Activated T-cell treated with anti-CD3 and anti-CD28 coated beads, Interleukin-2, amount 50 U/mL, for 24 hours (primary cell): ENCODE measurements at places on chromosomes 4 and X.

DNA sequence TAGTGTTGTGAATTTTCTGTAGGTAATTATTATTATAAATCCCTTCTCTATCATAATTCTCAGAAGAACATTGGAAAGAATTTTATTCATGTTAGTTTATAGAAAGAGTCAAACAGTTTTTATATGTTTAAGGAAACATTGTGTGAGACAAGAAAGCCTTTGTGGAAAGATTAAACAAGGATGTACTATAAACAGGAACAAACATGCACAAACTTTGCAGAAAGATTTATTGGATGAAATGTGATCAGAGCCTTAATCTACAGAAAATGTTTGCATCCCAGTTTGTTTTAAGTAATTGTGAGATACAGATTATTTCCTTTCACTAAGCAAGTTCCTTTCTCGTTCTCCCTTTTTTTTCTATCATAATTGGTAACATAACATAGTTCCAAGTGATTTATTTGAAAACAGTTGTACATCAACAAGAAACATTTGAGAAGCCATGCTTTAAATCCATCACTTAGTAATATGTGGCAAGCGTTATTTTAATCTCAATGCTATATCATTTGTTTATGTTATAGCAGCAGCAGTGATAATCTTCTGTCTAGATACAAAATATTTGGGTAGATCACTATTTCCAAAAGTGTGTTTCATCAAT, 129.4 kb downstream of the SLC4A4 start:
- H3K4me3 ChIP-seq, result no peak overlapping the region
- H3K27ac ChIP-seq, result no peak overlapping the region
- no peaks in the 10 kb centered on the region for H3K4me1 ChIP-seq
- H3K36me3 ChIP-seq, result no peaks in the 10 kb centered on the region

DNA sequence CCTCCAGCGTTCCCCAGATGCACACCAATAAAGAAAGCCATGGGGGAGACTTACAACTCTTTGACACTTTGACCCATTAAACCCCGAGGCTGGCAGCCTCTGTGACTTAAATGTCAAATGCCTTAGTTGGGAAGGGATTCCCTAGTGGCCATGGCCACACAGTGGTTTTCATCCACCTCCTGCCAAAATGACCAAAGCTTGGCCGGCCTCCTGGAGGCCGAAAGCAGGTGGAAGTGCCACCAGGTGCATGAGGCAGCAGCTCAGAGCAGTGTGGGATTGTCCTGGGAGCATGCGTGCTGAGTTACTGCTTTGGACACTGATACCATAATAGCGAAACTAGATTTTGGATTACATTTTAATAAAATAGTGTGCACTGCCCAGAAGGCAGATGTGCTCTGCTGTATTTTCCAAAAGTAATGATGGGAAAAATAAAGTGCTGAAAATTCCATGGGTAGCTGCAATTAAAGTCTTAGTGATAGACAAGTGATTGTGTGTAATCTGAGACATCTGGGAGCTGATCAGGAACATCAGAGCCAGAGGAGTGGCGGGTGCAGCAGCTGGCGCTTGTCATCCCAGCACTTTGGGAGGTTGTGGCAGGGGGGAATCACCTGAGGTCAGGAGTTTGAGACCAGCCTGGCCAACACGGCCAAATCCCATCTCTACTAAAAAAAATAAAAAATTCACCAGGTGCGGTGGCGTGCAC, 39.8 kb upstream of the TADA2B start:
- no peak overlapping the region for H3K27ac ChIP-seq
- H3K27me3 ChIP-seq, result no peaks in the 10 kb centered on the region
- H3K4me1 ChIP-seq, result peaks cover 13% of the 10 kb centered on the region
- peaks cover 90% of the 10 kb centered on the region for H3K36me3 ChIP-seq
- peak; percentile 7 for DNase-seq

GRCh38 chr4:164894702-164895101, 17.7 kb downstream of the APELA start:
- no peak overlapping the region for H3K27ac ChIP-seq
- H3K36me3 ChIP-seq, result no peaks in the 10 kb centered on the region
- H3K27me3 ChIP-seq, result peaks cover 20% of the 10 kb centered on the region

DNA sequence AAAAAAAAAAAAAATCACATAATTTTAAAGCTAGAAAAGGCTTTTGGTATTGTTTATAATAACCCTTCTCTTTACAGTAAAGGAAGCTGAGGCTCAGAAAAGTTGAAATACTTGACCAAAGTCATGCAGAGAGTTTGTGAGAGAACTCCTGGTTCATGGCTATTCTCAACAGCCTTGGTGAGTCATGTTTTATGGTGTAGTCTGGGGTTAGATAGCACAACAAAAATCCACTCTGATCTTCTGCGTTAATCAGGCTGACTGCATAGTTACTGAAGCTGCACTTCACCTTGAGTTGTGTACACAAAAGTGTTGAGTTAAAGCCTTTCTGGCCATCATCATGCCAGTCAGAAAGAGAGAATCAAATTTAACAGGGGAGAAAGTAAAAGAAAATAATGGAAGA, 19.3 kb upstream of the SFRP2 start:
- H3K36me3 ChIP-seq, result no peaks in the 10 kb centered on the region
- no peak overlapping the region for H3K27ac ChIP-seq
- H3K27me3 ChIP-seq, result peaks cover 2% of the 10 kb centered on the region
- no peak overlapping the region for H3K4me3 ChIP-seq

DNA sequence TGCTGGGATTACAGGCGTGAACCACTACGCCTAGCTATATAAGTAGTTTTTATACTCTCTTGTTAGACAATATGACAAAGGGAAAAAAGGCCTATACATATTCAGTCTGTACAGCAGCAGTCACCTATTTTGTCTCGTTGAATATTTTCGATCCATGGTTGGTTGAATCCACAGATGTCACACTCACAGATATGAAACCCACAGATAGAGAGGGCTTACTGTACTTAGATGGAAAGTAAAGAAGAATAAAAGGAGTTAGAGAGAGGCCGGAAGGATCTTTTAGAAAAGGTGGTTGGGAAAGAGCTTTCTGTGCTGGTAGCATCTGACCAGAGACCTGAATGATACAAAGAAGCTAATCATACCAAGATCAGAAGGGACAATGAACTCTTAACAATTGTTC, 38.3 kb upstream of the SPINK2 start:
- H3K4me3 ChIP-seq, result no peak overlapping the region
- no peaks in the 10 kb centered on the region for H3K27me3 ChIP-seq
- H3K4me1 ChIP-seq, result peaks cover 18% of the 10 kb centered on the region
- DNase-seq, result no peak
- H3K27ac ChIP-seq, result no peak overlapping the region

DNA sequence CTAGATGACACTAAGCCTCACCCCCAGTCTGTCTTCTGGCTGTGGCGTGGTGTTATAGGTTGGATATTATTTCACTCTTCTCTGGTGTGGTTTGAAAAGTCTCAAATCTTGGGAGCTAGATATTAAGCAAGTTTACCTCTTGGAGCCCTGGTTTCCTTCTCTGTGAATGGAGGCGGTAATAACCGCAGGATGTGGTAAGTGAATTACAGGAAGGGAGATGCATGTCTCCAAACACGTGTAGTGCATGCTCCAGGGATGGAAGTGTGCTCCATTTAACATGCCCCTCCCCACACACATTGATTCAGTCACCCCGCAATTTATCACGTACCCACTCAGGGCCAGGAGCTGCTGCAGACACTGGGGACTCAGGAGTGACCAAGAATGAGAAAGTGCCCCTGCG, 4.9 kb downstream of the ZNF275 start:
- no peak for DNase-seq
- no peak overlapping the region for H3K4me3 ChIP-seq
- H3K36me3 ChIP-seq, result peaks cover 70% of the 10 kb centered on the region
- peak overlapping the region; percentile 56 for H3K27ac ChIP-seq
- H3K27me3 ChIP-seq, result peaks cover 10% of the 10 kb centered on the region

DNA sequence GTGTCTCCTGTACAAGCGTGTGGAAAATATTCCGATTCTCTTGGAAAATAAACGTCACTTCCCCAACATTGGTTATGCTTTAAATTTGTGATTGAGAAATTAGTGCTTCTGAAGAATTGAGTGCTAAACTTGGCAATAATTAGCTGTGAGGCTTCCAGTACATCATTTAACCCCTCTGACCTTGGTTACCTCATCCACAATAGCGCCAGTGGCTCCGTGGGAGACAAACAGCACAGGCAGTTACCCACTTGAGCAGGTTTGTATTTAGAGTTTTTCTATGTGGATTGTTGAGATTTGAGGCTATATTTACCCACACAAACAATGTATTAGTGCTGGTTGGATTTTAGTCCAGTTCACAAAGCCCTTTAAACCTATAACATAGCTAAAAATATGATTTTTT, 476.5 kb downstream of the NKX6-1 start:
- no peaks in the 10 kb centered on the region for H3K27me3 ChIP-seq
- no peak for DNase-seq

GRCh38 chrX:132671229-132671641, 182.4 kb upstream of the MBNL3 start:
- H3K4me3 ChIP-seq, result no peak overlapping the region
- DNase-seq, result no peak
- no peaks in the 10 kb centered on the region for H3K36me3 ChIP-seq
- H3K27ac ChIP-seq, result no peak overlapping the region

- H3K4me1 ChIP-seq, result no peaks in the 10 kb centered on the region
- no peaks in the 10 kb centered on the region for H3K36me3 ChIP-seq
- H3K4me3 ChIP-seq, result no peak overlapping the region
These were observed 501.9 kb downstream of the GABRG1 start for GRCh38 chr4:45621971-45622370.

GRCh38 chrX:40420899-40421729, 159.7 kb upstream of the ATP6AP2 start:
- H3K4me3 ChIP-seq, result no peak overlapping the region
- H3K27me3 ChIP-seq, result peaks cover 47% of the 10 kb centered on the region
- DNase-seq, result no peak
- H3K4me1 ChIP-seq, result peaks cover 3% of the 10 kb centered on the region

DNA sequence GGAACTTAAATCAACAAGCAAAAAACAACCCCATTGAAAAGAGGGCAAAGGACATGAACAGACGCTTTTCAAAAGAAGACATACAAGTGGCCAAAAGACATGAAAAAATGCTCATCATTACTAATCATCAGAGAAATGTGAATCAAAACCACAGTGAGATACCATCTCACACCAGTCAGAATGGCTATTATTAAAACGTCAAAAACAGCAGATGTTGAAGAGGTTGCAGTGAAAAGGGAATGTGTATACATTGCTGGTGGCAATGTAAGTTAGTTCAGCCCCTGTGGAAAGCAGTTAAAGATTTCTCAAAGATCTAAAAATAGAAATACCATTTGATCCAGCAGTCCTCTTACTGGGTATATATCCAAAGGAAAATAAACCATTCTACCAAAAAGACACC, 22.6 kb downstream of the RTL9 start:
- H3K27ac ChIP-seq, result no peak overlapping the region
- no peaks in the 10 kb centered on the region for H3K4me1 ChIP-seq
- H3K36me3 ChIP-seq, result no peaks in the 10 kb centered on the region
- DNase-seq, result no peak

GRCh38 chr4:168588916-168589531, 92.2 kb downstream of the PALLD start:
- H3K4me1 ChIP-seq, result peaks cover 7% of the 10 kb centered on the region
- H3K27ac ChIP-seq, result no peak overlapping the region
- DNase-seq, result no peak

GRCh38 chr4:181143250-181143854, 1099.8 kb upstream of the TENM3 start:
- no peaks in the 10 kb centered on the region for H3K4me1 ChIP-seq
- no peaks in the 10 kb centered on the region for H3K36me3 ChIP-seq
- H3K27ac ChIP-seq, result no peak overlapping the region
- DNase-seq, result peak; percentile 70
- H3K27me3 ChIP-seq, result no peaks in the 10 kb centered on the region

DNA sequence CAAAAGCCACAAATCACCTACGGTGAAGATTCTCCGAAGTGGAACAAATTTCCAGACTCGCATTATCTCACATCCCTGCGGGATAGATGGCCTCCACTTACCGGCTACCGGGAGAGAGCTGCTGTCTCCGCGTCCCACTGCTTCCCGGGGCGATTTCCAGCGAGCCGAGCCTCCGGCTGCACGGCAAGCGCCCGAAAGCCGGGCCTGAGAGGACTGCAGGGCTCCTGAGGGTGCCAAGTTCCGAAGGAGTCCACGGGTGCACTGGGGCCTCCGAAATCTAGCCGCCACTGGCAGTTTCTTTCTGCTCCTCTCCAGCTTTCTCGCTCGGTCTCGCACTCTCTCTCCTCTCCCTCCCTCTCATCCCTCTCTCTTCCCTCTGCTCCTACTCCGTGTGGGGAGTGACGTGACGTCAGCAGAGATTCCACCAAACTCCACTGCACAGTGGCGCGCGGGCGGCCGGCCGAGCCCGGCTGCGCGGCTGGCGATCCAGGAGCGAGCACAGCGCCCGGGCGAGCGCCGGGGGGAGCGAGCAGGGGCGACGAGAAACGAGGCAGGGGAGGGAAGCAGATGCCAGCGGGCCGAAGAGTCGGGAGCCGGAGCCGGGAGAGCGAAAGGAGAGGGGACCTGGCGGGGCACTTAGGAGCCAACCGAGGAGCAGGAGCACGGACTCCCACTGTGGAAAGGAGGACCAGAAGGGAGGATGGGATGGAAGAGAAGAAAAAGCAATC, 14.0 kb upstream of the PITX2 start:
- H3K36me3 ChIP-seq, result peaks cover 2% of the 10 kb centered on the region
- no peak for DNase-seq
- no peak overlapping the region for H3K4me3 ChIP-seq
- no peak overlapping the region for H3K27ac ChIP-seq
- peaks cover 12% of the 10 kb centered on the region for H3K4me1 ChIP-seq
- H3K27me3 ChIP-seq, result peaks cover 95% of the 10 kb centered on the region

DNA sequence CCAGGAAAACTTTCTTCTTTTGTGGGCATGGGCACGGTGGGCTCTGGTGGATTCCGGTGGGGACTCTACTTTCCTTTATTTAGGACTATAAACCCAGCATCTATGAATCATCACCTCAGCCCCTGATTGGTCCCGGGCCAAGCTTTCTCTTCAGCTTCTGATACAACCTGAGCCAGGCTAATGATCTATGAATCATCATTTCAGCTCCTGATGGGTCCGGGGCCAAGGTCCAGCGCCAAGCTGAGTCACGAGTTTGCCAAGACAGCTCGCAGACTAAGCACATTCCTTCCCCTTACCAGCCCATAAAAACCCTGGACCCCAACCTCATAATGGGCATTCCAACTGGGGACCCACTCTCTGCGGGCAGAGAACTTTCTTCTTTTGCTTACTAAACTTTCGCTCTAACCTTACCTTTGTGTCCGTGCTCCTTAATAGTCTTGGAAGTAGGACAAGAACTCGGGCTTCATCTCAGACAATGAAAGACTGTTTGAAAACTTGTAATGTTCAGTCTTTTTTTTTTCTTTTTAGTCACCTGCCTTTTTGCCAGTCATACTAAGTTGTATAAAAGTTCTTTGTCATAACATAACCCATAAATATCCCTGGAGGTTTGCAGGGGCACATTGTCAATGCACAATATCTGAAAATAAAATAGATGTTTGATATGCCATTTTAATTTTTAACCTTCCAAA, 904.9 kb upstream of the EPHA5 start:
- H3K4me1 ChIP-seq, result no peaks in the 10 kb centered on the region
- DNase-seq, result no peak
- no peak overlapping the region for H3K4me3 ChIP-seq

DNA sequence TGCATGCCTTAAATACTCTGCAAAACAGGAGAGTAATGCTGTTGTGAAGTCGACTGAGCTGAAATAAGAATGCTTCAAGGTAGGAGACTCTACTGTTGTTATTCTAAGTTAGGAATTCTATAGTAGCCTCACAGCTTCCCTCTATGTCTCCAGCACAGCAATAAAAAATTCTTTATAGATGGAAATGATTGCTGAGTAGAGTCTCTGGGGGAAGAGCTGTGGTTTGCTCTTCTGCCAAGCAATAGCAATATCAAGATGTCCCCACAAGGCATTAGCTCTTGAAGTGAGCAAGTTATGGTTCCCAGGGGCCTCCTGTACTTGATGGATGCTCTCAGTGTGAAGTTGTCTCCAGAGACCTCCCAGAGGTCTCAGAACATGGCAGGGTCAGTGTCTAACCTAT, 880.6 kb upstream of the FRG1 start:
- H3K36me3 ChIP-seq, result no peaks in the 10 kb centered on the region
- no peak for DNase-seq
- H3K27ac ChIP-seq, result no peak overlapping the region
- no peaks in the 10 kb centered on the region for H3K4me1 ChIP-seq
